ENCODE measurements at places on chromosomes 4 and X.

GRCh38 chrX:153763989-153764755 lies at the start of gene PLXNB3:
Gene PLXNB3 (plus strand): TSS chrX:153764249. CDS start chrX:153765536, 1,287 bp downstream.
- no peak for DNase-seq

GRCh38 chr4:30839583-30840520 lies 119.7 kb downstream of the PCDH7 start:
- no peak for DNase-seq

- DNase-seq = no peak
Observed at GRCh38 chr4:88035292-88035691, 27.9 kb downstream of the PKD2 start.

- DNase-seq = no peak
Observed at GRCh38 chr4:36224972-36225903, 19.1 kb downstream of the ARAP2 start.

DNA sequence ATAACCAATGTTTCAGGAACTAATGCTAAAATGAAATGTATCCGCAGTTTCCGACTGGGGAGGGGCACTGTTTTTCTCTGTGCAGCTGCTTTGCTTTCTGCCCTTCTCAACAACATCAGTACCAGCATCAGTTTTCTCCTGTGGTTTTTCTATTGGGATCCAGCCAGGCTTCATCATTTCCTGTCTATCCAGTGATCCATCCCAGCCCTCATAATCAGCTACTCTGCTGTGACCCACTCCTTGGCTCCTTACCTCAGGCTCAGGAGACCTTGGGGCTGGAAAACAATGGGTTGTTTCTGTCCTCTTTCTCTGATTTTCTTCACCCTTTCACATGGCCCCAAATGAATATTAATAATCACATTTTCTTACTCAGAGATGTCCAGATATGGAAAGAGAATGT lies 222.2 kb upstream of the DKK2 start:
- no peak for DNase-seq

GRCh38 chr4:163665521-163666331 lies 171.2 kb downstream of the TMA16 start:
- no peak for DNase-seq

DNA sequence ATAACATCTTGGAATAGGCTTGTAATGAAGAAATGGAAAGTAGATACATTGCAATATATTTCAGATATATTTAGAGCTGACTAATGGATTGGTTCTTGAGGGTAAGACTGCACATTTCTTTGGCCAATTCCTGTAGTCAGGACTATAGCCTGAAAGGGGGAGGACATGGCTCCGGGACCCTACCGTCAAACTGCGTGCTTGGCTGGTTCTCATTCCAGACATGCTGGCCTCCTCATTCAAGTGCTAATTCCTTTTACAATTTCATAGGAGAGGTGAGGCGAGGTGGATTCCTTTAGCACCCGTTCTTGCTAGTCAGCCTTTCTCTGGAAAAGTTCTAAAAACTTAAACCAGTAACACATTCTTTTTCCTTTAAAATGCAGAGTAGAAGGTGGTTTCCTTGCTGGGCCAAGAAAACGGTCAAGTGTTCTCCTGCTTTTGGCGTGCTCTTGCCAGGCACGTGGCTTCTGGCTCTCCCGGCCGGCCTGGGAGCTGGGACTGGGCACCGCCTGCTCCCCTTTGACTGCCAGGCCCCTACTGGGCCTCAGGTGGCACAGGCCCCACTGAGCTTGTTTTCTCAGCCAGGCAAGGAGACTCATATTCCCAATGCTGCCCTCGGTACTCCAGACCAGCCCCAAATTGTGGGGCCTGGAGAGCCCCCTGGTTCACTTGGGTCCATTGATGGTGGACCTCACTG lies 167.2 kb downstream of the STK32B start:
- DNase-seq = no peak

DNA sequence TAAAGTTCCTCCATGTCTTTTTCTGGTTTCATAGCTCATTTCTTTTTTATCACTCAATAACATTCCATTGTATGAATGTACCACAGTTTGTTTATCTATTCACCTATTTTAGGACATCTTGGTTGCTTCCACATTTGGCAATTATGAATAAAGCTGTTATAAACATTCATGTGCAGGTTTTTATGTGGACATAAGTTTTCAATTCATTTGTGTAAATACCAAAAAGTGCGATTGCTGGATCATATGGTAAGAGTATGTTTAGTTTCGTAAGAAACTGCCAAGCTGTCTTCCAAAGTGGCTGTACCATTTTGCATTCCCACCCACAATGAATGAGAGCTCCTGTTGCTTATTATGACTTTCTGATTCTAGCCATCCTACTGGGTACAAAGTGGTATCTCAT lies 36.3 kb upstream of the ZFX start:
- DNase-seq = no peak

DNA sequence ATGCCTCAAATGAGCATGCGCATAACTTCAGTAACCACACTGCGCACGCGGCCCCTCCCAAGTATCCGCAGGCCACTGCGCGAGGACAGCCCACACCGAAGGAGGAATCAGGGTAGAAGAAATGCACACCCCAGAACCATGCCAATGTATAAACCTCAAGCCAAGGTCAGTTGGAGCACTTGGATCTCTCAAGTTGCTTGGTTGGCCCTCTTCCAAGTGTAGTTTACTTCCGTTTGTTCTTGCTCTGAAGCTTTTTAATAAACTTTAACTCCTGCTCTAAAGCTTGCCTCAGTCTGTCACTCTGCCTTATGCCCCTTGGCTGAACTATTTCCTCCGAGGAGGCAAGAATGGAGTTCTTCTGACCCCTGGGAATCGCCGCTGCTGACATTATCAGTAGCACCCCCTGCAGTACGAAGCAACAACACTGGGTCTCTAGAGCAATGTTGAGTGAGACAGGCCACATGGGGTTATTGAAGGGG lies 22.0 kb upstream of the SPINK2 start:
- no peak for DNase-seq

- DNase-seq = no peak
Observed at GRCh38 chrX:108001218-108001814, 19.1 kb upstream of the TEX13B start.

DNA sequence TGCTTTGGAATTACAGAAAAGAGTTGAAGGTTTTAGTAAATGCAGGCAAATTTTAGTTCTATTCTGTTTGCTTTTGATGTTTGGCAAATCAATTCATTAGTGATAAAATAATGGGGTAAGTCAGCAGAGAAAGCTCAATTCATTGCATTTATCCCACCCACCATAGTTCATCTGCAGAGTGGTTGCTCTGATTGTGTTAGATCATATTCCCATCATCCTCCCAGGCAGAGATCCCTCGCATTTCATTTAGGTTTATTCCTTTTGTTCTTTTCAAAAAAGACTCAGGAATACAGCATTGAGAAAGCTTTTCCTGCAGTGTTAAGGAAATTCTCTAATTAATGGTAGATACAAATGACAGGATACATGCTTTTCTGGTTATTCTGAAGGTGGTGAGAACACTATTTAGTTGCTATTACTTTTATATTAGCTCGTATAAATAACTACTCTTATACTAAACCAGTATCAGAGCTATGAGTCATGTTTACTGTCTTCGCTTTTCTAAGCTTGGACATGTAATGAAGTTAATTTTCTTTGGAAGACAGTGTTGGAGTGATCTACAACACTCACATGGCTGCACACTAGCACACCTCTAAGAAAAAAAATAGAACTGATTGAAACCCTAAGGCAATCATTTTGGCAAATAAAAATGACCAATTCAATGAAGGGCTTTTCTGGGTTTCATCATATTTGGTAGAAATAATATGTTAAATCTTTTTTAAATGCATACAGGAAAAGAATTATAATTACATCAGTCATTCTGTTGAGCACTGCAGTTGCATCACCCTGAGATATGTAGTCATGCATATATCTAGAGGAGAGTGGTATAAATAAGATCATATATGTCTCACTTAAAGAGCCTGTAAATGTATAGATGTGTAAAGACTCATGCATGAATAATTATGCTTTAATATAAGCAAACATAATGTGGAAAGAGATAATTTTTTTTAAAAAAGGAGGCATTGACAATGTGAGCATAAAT lies 351.6 kb downstream of the PCDH7 start:
- no peak for DNase-seq

- DNase-seq = no peak
Observed at GRCh38 chrX:9947131-9947794, 19.9 kb upstream of the CLDN34 start.

- DNase-seq = no peak
Observed at GRCh38 chrX:132461886-132462285, 27.0 kb downstream of the MBNL3 start.

DNA sequence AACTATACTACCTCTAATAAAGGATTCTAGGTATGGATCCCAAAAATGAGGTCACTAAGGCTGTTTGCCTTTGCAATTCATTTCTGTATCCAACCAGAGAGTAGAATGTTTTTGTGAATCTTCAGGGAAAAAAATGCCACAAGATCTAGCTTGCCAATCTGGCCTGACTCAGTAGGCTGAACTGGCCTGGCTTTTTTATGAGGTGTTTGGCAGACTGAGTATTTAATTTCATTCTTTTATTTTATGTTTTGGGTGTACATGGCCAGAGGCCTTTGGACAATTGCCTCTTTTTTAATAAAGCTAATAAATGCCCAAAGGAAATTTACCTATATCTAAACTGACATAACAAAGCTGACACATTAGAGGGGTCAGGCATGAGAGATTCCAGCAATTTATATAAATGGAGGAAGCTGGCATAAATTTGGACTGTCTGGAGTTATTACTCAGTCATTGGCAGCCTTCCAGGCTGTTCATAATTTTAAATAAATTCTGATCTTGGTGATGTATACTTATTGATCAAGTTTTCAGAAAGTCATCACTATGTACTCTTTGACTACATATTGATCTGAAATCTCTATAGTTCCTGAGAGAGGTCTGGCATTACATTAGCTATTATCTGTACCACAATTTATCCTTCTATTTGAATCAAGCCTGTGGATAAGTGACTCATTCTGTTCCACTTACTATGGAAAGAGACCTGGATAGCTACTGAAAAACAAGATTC lies 376.4 kb upstream of the NOCT start:
- DNase-seq = no peak
